HCEC 1CT (cell line): ENCODE measurements at places on chromosomes 16 and 17.

DNA sequence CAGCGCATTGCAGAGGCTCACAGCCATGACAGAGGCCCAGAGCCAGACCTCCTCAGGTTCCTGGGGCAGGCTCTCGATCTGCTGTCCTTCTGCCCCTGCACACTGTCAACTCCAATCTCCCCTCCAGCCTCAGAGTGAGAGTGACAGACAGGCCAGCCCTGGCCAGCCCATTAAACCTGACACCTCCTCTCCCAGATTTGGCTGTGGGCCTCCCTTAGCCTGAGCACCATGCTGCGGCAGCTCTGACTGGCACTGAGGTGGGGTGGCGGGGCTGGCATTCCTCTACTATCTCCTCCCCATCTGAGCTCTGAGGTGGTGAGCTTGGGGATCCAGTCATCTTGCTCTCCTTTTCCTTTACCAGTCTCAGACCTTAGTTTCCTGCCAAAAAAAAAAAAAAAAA is 15.5 kb upstream of the C1QL1 start:
- no peak for DNase-seq

DNA sequence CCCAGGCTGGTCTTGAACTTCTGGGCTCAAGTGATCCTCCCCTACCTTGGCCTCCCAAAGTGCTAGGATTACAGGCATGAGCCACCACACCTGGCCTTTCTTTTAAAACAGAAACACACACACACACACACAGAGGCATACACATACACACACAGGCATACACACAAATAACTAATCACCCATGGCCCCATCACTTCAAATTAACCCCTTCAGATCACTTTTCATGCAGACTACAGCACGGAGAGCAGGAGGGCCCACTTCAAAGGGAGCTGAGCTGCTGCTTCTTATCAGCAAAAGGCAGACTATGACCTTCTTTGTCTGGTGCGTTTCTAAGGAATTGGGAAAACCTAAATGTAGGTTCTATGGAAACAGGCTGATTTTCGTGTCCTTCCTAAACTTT is 1.9 kb downstream of the CLCN7 start:
- DNase-seq: no peak

- DNase-seq: no peak
These were observed 11.9 kb downstream of the QRICH2 start for GRCh38 chr17:76296186-76296585.

- DNase-seq: peak; percentile 17
These were observed 19.6 kb upstream of the CEP20 start for GRCh38 chr16:15907863-15908478.

GRCh38 chr17:47928415-47928814 is 13.0 kb upstream of the PNPO start:
- DNase-seq: no peak
